Panc1 (cell line): ENCODE measurements at places on chromosomes 2 and 18. TPM values are rescaled to one million over a fixed set of nuclear protein-coding genes. Genes with fewer than 3 reads are reported as not detected.

The POTEC gene
- not detected for total RNA-seq

The SIX2 gene
- total RNA-seq, result 0.51 TPM

The HSPD1 gene
- total RNA-seq, result 553 TPM

The LCT gene
- not detected for total RNA-seq

The C2orf80 gene
- total RNA-seq, result not detected

The PLEKHH2 gene
- total RNA-seq, result 15.0 TPM

The BOK gene
- total RNA-seq, result 39.1 TPM

The DNAJC27 gene
- total RNA-seq, result 4.9 TPM

The EIF4E2 gene
- total RNA-seq, result 84.0 TPM

The MC2R gene
- total RNA-seq, result 0.05 TPM

The TUBA3E gene
- total RNA-seq, result not detected

DNA sequence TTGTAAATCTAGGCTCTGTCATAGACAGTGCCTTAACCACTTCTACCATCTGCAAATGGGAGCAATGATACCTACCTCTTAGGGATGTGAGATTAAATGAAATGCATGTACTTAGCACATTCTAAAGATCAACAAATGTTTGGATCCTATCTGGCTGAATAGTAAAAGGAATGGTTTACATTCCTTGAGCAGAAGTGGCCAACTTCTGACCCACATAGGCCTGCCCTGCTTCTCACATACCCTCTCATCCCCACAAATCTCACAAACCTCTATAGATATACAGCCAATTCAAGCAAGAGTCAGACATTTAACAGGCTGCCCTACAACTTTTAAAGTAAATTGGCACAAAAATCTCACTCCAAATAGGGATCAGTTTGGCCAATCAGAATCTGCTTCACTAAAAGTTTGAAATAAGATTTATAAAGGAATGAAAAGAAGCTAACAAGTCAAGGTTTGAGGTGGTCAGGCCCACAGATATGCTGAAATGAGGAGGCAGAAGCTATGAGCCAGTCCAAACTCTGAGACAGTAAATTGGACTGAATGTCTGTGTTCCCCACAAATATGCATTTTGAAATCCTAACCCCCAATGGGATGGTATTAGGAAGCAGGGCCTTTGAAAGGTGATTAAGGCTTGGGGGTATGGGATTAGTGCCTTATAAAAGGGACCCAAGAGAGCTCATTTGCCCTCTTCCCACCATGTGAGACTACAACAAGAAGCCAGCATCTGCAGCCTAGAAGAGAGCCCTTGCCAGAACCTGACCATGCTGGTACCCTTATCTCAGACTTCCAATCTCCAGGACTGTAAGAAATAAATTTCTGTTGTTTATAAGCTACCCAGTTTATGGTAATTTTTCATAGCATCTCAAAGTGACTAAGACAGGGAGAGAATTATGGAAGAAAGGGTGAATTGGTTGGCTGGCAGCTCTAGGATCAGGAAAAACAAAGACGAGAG lies 227.8 kb upstream of the RBMS1 start:
- DNase-seq, result no peak

GRCh38 chr2:21332993-21333625 lies 209.3 kb downstream of the TDRD15 start:
- DNase-seq, result no peak

DNA sequence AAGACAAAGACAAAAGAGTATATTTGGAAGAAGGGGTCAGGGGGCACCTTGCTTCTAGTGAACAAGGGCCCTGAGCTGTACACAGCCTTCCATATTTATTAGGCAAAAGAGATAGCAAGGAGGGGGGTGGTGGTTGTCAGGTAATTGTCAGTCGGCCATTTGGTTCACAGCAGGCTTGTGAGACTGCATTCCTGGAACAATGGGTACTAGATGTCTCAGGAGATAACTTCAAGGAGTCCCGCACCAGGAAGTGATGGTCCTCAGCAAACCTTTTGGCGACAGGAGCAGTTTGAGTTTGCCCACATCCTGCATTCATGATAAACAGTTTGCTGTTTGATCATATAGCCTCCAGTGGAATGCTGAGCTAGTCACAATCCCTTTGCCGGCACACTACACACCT lies 376.4 kb upstream of the RAB12 start:
- no peak for DNase-seq

DNA sequence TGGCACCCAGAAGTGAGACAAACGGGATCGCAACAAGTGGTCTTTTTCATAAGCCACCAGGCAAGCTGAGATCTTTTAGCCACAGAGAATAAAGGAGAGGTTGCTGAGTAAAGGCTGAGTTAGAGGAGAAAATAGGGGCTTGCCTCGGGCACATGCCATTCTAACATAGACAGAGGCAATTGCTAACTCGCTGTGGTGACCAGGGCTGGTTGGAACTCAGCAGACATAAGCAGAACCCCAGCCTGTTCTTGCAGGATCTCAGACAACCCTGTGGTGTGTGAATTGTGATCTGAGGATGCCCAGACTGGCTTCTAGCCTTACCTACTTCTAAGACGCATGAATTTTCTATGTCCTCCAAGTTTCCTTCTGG lies 300.2 kb downstream of the CDCA7 start:
- no peak for DNase-seq

DNA sequence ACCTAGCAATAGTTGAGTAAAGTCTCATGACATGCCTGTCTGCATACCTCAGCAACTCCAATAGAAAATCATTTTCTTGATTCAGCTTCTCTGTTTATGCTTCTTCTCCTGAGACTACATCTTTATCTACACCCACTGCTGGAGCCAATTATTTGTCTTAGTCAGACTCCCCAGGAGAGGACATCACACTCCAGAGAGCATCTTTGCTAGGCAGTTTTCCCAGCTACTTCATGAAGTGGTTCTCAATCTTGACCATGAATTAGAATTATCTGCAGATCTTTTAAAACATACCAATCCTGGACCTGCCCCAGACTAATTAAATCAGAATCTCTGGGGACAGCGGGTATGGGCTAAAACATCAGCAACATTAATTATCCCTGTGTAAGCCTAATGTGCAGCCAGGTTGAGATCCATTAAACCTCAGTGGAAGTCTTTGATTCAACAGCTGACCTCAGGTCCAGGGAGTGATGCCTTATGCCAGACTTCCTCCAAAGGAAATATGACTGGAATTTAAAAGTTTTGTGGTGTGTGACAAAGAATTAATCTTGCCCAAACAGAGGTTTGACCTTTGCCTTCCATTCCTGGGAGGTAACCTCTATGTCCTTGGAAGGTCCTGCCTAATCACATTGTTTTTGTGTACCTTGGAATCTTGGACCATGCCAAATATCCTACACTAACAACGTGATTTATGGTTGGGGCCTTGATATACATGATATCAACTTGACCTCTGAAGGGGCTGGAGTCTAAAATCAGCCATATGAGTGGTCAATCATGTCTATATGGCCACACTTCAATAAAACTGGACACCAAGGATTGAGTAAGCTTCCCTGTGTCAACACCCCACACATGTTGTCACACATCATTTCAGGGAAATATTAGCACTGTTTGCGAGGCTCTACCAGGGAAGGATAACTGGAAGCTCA lies 99.3 kb upstream of the DNAJC10 start:
- DNase-seq, result no peak

GRCh38 chr2:241573741-241574140 lies 15.2 kb downstream of the BOK start:
- no peak for DNase-seq

DNA sequence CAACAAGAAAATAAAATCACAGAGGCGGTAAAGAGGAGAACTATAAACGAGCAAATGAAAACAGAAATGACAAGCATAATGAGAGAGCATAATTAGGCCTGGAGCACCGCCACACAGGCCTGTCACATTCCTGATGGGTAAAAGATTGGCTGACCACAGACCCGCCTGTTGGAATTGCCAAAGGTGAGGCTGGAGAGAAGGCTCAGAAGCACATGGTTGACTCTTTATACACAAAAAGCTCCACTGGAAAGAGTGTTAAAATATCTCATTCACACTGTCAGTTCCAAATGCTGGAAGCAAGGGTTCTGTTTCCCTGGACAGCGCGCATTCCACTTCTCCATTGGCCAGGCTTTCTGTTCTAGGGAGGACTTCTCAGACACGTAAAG lies 5.9 kb upstream of the LGALSL start:
- DNase-seq, result no peak

- DNase-seq, result no peak
Measured at GRCh38 chr2:198715302-198715835, 742.4 kb downstream of the SATB2 start.

- no peak for DNase-seq
Measured at GRCh38 chr2:128306081-128306930, 12.4 kb downstream of the HS6ST1 start.

DNA sequence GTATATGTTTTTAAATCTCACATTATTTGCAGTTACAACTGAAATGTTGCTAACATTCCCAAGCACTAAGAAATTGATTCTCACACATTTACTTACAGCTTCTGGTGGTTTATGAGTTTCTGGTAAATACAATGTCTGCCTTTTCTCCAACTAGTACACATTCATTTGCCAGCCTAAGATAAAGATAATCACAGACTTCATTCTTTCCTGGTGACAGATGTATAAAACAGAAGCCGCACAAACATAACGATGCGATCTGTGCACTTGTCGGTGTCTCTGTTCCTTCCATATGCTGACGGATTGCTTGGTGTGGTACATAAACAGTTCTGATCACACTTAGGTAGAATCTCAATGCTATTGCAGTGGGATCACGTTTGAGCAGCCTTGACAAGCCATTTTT lies 100.4 kb upstream of the DDX18 start:
- no peak for DNase-seq

- DNase-seq, result no peak
Measured at GRCh38 chr2:176484838-176485237, 215.6 kb downstream of the MTX2 start.

DNA sequence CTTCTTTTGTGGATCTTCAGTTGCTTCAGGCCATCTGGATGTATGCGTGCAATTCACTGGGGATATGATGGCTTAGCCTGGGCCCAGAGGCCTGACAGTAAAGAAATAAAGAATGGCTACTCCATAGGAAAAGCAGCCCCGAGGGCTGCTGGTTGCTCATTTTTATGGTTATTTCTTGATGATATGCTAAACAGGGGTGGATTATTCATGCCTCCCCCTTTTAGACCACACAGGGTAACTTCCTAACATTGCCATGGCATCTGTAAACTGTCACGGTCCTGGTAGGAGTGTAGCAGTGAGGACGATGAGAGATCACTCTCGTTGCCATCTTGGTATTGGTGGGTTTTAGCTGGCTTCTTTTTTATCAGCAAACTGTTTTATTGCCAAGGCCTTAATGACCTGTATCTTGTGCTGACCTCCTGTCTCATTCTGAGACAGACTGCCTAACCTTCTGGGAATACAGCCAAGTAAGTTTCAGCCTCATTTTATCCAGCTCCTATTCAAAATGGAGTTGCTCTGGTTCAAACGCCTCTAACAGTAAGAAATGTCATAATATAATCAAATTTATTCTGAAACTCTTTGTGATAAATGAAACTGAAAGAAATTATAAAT lies 60.5 kb downstream of the DSEL start:
- no peak for DNase-seq

GRCh38 chr2:224181534-224182155 lies 142.6 kb upstream of the SERPINE2 start:
- DNase-seq, result no peak

DNA sequence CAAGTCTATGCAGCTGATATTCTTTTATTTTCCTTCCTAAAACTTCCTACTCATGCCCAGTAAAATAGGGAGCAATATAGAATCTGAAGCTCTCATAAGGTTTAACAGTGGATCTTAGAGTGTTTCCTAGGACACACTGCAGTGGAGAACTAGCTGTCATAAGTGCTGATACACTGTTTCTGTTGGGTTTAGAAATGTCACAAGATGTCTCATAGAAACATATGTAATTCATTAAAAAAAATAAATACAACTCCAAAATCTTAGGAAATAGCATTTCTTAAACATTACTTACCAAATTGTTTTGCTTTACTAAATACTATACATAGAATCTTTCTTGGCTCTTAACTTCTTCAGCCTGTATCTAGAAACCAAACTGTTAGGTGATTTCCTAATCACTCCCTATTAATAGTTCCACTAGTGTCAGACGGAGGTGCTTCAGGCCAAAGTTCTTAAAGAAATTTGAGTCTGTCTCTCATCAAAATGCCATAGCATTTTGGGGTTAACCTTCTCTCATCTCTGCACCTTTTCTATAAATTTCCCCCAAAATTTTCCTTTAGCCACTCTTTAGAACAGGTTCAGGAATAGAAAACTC lies 93.7 kb downstream of the CERKL start:
- DNase-seq, result no peak
